ENCODE measurements at places on chromosomes 16 and 17.

GRCh38 chr17:50219939-50220465 is 18.6 kb upstream of the COL1A1 start:
- no peak for DNase-seq

- DNase-seq = no peak
Measured at GRCh38 chr17:4204710-4205173, 59.0 kb downstream of the ANKFY1 start.

DNA sequence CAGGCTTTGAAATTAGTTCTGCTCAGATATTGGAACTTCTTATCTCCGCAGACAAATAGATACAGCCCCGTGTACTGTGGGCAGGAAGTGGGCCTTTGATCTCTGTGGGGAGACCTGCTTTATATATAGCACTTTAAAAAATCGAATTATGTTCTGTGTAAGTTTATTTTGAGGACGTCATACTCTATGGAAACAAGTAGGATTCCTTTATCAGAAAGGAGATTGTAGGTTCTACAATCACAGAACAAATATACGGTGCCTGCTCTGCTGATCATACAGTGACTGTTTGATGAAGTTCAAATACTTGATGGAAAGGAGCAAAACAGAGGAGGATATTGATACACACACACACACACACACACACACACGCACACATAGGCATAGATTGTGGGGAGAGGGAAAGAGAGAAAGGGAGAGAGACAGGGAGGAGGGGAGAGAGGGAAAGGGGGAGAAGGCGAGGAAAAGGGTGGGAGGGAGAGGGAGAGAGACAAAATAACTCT is 14.7 kb upstream of the TMEM220 start:
- no peak for DNase-seq

DNA sequence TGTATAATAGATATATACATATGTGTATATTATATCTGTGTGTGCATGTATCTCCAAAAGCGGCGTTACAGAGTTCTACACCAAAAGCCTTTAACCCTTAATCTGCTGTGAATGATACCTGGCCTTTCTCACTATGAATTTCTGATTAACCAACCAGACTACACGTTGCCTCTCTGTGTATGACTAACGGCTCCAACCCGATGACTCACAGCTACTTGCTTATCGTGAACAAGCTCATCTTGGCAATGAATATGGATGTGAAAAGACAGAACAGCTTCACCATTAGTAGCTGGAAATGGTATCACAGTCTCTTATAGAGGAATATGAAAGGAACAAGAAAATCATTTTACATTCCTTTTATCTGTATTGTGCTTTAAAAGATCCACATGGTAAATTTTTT is 23.8 kb upstream of the ARHGAP44 start:
- DNase-seq = no peak

GRCh38 chr17:1180958-1181752 is 1.4 kb upstream of the ABR start:
- DNase-seq = no peak

GRCh38 chr17:63275318-63275970 is 170.7 kb downstream of the CYB561 start:
- no peak for DNase-seq

- DNase-seq = no peak
Measured at GRCh38 chr17:49727380-49727779, 19.6 kb upstream of the SLC35B1 start.

DNA sequence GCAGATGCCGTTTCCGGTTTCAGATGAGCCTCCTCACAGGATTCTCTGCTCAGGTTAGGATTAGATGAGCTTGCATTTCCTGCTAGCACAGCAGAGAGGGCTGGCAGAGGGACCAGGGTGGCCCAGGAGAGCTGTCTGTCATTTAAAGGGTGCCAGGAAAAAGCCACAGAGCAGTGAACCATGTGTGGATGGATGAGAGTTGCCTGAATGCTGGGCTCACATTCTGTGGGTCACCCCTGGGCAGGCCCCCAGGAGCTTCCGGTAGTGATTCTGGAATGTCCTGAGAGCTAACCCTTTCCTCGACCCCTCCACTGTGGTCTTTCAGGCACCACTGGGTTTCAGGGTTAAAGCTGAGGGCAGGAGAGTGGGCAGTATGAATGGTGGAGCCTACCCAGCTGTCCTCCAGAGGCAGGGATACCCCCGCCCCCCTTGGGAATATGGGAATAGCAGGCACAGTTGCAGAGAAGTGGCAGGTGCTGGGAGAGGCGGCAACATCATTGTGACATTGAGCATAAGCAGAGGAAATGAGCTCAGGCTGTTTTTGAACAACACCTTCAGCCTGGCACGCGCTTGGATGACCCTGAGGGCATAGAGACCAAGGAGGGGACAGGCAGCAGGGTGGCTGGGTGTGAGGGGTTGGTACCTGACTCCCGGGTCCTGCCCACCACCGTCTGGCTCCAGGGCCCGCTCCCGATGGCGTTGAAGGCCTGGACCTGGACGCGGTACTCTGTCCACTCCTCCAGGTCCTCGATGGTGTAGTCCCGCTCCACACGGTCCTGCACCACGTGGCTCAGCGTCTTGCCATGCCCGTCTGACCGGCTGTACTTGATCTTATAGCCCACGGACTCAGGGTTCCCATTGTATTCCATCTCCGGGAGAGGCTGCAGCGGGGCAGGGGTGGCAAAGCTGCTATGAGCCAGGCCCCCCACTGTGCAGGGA is 83.0 kb upstream of the CDC42EP4 start:
- DNase-seq = no peak

- no peak for DNase-seq
Measured at GRCh38 chr16:78421181-78421708, 321.8 kb downstream of the WWOX start.

- no peak for DNase-seq
Measured at GRCh38 chr16:27829975-27830374, 233.5 kb downstream of the GSG1L start.

DNA sequence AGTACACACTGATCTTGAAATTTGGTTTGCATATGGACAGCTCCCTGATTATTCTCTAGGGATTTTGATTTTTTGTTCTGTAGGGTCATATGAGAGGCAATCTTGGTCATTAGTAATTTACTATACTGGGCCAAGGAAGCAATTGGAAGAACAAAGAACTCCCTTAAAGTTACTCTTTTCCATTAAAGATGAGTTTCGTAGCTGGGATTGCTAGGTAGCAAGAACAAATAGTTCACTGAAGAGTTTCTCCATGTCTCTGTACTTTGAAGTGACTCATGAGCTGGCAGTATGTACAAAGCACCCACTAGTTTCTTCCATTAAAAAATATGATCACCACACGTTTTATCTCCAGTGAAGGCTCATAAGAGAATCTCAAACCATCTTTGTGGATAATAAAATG is 6.2 kb upstream of the BCAS3 start:
- DNase-seq = no peak

DNA sequence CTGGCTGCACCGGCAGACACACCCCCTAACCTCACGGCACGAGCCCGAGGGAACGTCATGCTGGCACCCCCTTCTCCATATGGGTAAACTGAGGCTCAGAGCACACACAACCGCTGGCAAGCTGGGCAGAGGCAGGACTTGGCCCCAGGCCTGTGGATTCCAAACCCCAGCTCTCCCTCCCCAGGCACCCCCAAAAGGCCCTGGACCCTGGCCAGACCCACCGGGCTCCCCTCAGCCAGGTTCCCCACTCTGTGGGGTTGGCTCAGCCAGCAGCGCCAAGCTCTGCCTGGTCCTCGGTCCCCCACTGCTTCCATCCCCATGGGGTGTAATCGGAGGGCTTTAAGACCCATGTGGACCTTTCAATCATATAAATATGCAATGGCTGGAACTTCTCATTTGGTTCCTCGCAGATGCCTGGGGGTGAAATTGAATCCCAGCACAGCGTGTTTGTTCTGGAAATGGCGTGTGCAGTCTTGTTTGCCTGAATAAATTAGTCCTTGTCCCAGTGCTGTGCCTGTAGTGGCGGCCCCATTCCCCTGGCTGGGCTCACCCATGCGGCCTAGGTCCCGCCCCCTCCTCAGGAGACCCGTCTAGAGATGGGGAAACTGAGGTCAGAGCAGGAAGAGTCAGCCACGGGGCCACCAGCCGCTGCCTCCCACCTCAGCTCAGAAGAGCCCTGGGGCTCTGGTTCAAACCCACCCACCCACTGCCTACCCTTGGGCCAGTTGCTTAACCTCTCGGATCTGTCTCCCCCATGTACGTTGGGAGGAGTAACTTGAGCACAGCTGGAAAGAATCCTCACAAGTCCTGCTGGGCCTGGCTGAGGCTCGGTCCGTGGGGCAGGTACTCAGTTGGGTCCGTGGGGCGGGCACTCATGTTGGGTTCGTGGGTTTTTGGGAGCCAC is 57.3 kb downstream of the ZFPM1 start:
- peak; percentile 86 for DNase-seq

DNA sequence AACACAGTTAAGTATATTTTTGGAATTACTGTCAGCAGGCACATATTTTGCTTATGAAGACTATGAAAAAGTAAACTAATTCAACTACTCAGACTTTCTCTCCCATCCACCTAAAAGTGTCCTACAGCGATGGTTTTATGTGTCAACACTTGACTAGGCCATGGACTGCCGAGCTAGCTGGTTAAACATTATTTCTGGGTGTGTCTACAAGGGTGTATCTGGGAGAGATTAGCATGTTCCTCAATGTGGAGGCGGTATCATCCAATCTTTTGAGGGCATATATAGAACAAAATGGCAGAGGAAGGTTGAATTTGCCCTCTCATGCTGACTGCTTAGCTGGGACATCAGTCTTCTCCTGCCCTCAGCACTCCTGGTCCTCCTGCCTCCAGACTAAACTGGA is 82.7 kb upstream of the CDYL2 start:
- no peak for DNase-seq

- no peak for DNase-seq
Measured at GRCh38 chr17:1054656-1055055, 57.7 kb downstream of the TIMM22 start.

DNA sequence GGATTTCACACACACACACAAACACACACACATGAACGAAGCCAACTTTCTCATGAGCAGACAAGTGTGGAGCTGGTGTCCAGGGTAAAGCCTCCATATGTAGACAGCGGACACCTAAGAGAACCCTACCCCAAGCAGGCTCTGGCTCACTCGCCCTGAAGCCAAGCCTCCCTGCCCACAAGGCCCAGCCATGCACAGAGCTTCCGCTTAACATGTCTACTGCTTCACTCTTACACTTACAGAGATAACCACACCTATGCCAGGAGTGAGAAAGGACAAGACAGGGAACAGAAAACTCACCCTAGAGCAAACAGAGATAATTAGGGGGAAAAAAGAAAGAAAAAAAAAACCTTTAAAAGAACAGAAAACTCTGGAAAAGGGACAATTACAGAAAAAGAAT is 67.5 kb downstream of the CYTH1 start:
- no peak for DNase-seq

DNA sequence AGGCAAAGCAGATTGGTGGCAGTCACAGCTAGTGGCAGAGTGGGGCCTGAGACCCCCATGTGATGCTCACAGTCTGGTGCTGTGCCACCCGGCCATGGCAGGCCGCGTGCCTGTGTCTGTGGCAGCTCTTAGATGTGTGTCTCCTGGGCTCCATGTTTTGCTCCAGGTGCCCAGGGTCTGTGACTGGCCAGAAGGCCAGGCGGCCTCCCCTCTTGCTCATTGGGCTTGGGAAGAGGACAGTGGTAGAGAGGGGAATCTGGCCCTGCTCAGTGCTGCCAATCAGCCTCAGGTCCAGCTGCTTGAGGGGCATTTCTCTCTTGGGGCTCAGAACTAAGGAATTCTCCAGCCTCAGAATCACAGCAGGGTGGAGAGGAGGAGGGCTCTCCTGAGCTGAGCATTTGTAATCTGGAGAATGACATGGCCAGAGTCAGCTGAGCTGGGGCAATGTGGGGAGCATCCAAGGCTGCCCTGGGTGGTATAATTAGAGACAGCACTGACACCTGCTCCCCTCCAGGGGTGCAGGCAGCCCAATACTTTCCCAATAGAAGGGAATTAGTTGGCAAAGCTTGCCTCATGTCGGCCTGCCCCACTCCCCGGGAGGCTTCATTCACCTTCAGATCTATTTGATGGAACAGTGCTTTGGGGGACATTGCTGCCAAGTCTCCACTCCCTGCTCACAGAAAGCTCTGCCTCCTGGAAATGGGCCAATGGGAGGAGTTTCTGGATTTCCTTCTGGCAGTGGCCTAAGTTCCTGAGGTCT is 2.7 kb upstream of the LASP1NB start:
- peak; percentile 85 for DNase-seq

DNA sequence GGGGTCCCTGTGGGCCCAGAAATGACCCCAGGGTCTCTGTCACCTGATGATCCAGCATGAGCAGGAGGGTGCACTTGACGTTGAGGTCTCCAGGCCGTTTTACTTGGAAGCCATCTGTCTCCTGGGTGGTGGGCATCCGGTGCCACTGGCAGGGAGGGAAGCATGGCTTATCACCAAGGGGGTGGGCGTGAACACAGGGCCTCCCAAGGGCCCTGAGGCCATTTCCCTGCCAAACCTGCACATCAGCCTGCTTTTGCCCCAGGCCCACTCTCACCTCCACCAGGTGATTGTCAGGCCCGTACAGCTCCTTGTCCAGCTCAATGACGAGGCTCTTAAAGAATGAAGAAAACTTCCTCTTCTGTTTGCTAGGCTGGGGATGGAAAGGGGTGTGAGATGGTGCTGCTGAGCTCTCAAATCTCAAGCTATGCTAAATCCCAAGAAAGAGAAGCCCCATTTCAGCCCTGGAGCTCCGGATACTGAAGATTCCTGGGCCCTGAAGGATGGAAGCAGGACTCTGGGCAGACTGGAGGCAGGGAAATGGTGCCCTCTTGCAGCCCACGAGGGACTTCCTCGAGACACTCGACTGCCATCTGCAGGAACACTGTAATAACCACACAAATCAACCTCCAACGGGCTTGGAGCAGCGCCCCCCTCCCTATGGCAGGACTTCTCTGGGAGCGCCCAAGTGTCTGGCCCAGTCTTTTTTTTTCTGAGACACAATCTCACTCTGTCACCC is 7.1 kb upstream of the FTSJ3 start:
- DNase-seq = peak; percentile 49

Data from COR-L47 (cell line).